Activated CD8-positive, alpha-beta memory T cell treated with anti-CD3 and anti-CD28 coated beads for 1 hour (primary cell): ENCODE measurements at places on chromosomes 2 and 18.

GRCh38 chr2:130744287-130745117, 10.8 kb upstream of the AMER3 start:
- no peak for DNase-seq

GRCh38 chr2:31446848-31447247, 32.3 kb upstream of the XDH start:
- no peak for DNase-seq

- no peak for DNase-seq
Measured at GRCh38 chr18:79071037-79071436, 1.8 kb downstream of the ATP9B start.

DNA sequence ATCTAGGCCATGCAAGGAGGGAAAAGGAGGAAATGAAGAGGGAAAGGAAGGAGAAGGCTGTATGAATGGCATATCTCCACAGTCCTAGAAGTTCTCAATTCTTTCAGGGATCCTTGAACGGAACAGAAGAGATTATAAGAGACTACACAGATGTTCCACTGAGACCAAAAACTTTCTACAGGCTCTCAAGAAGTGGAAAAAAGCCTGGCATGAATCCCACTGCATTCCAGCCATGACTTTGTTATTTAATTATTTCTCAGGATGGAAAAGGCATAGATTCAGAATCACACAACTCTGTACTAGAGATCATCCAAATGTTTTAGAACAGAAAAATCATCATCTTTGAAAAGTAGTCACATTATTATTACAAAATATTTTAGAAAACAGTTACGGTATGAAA, 131.7 kb upstream of the CDH20 start:
- DNase-seq = no peak

DNA sequence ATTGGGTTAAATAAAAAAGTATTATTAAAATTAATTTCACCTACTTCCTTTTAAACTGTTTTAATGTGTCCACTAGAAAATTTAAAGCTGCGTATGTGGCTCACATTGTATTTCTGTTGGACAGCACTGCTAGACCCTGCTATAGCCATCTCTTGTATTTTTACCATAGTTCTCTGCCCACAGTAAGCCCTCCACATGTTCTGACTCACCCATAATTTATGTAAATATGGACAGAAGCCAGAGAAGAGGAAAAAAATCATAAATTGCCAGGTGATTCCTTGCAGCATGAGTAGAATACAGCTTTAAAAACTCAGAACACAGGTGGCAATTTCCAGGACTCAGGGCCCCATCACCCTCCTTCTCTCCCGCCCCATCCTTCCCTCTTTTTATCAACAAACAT, 142.4 kb upstream of the MEX3C start:
- no peak for DNase-seq

- DNase-seq = no peak
Measured at GRCh38 chr2:149307014-149307413, 23.4 kb upstream of the LYPD6 start.

GRCh38 chr2:212357606-212358005, 181.0 kb downstream of the ERBB4 start:
- DNase-seq = no peak

DNA sequence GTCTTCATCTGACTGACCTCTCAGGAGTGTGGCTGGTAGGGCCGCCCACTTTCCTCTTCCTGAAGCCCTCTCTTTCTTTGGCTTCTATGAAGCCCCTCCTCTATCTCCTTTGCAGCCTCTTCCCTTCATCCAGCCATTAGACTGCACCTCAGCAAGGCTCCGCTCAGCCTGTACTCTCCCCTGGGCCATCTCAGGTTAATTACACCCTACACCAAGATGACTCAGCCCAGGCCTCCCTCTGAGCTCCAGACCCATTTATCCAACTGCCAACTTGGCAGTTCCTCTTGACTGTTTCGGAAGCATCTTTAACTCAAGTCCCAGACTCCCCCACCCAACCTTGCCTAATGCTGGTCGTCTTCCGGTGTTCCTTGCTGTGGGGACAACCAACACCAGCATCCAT, 5.8 kb upstream of the WNT6 start:
- DNase-seq = no peak

DNA sequence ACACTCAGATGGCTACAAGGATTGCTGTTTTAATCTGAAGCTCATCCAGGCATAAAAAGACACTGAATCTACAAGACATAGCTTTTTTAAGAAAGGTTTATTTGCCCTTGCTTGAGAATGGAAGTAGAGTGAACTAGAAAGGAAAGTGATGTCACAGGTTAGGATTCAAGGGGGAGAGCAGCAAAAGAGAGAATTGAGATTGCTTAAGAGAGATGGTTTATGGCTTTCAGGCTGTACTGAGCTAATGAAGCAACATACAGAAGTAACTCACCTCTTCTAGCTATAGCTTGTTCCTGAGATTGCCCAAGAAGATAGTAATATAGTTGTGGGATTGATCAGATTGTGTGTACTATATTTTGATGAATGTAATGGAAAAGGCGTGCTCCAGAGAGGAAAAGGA, 26.1 kb upstream of the ACVR2A start:
- no peak for DNase-seq

GRCh38 chr2:232376713-232377112, 1.8 kb upstream of the ALPP start:
- DNase-seq = no peak

GRCh38 chr2:14907014-14907612, 274.6 kb downstream of the LRATD1 start:
- DNase-seq = no peak

GRCh38 chr18:45321520-45321919, 293.8 kb upstream of the SLC14A2 start:
- DNase-seq = no peak

DNA sequence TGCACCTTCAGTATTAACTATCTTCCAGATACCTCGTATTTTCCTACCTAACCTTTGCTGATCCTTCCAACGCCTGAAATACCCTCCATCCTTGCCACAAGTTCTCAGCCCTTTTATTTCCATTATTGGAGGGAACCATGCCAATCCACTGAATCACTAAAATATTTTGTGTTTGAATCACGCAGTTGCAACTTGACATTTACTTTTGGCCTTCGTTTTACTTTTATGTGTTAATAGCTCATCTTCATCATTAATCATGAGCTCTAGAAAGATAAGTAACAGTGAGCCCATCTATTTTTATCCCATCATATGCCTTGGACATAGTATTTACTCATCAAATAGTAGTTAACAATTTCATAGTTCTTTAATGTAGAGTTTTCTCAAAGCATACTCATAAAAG, 463.2 kb downstream of the THSD7B start:
- no peak for DNase-seq

DNA sequence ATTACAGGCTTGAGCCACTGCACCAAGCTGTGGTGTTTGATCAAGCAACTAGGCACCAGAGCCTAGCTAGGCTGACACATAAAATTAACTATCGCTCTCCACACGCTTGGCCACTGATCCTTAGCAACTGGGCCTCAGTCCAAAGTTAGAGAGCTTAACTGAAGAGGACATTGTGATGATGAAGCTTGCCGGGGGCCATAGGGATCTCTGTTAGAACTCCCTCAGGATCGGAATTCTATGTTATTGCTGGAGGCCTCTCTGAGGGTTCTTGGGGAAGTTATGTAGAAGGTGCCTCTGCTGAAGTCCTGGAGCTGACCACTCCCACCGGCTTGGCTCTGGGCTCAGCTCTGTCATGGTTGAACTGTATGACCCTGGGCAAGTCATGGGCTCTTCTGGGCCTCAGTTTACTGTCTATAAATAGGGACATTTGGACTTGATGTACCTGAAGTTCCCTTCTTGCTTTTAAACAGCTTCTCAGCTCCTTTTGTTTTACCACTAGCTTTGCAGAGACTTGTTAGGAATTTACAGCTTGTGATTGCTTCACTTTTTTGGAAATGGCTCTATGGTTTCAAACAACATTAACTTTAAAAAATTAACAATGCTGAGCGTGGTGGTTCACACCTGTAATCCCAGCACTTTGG, 44.1 kb downstream of the GATA6 start:
- DNase-seq = no peak

- no peak for DNase-seq
Measured at GRCh38 chr2:213288913-213289700, 4.8 kb downstream of the SPAG16 start.

DNA sequence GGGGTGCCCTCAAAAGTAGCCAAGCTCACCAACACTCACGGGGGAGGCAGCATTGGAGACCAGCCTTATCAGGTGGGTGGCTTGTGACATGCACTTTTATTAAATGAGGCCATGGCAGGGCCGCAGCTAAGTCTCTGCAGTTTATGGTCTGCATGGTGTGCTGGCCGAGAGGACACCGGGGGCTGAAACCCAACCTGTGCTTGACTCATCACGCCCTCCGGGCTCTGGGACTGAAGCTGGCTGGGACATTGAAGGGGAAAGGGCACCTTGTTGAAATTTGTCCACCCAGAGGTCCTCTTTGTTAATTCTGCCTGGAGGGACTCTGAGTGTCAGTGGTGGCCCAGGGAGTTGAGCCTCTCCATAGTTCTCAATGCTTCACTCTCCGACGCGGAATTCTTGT, 17.7 kb upstream of the NTSR2 start:
- no peak for DNase-seq

- DNase-seq = no peak
Measured at GRCh38 chr2:187869195-187869594, 315.0 kb upstream of the TFPI start.

DNA sequence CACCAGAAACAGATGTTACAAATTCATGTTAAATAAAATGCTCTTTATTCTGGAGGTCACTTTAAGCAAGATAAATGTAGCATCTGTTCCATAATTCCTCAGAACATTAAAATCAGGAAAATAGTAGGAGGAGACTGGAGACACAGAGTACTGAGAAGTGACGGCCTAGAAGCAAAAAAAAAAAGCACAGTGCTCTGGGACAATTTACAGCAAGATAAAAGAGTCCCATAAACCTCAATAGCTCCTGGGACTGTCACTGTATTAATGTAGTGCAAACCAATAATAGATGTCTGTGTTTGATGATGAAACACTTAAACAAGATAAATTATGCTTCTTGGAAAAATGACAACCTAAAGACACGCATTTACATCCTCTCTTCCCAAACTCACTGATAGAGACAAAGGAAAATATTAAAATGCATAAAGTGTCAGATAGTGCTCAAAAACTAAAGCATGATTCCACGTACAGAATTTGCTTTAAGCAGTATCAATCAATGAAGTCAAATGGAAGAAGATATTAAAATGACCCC, 338.8 kb upstream of the REG3G start:
- no peak for DNase-seq

- DNase-seq = no peak
Measured at GRCh38 chr2:95329891-95330793, 33.0 kb downstream of the KCNIP3 start.

- DNase-seq = no peak
Measured at GRCh38 chr2:71067567-71068217, 756 bp upstream of the NAGK start.

DNA sequence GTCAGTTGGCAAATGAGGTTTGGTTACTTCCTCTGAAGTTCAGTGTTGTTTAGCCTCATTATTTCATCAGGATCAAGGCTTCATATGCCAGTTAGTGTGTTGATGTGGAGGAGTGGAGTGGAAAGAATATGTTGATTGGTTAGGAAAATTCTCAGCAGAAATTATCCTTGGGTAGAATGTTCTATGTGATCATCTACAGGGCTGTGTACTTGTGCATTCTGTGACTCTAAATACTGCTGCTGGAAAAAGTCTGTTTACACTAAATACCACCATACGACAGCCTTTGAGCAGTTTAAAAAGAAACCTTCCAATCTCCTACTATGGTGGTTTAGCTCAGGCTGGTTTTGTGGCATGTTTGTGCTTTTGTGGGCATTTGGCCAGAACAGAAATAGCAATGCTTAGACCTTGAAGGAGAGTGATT, 25.8 kb downstream of the CAB39 start:
- no peak for DNase-seq
